ENCODE measurements at places on chromosomes 13 and 19. TPM values are rescaled to one million over a fixed set of nuclear protein-coding genes. Genes with fewer than 3 reads are reported as not detected.

The GALP gene
- polyA plus RNA-seq, result not detected

The MBD3L3 gene
- not detected for polyA plus RNA-seq

The PNMA8C gene
- not detected for polyA plus RNA-seq

GRCh38 chr19:14111486-14111885 is 6.1 kb downstream of the PRKACA start:
- H3K4me3 ChIP-seq, result no peak overlapping the region
- peaks cover 28% of the 10 kb centered on the region for H3K4me1 ChIP-seq
- DNase-seq, result no peak
- no peak overlapping the region for H3K27ac ChIP-seq
- H3K36me3 ChIP-seq, result no peaks in the 10 kb centered on the region

GRCh38 chr13:97880311-97880675 is 73.2 kb upstream of the IPO5 start:
- no peaks in the 10 kb centered on the region for H3K4me1 ChIP-seq
- no peaks in the 10 kb centered on the region for H3K36me3 ChIP-seq
- H3K27ac ChIP-seq, result no peak overlapping the region

- peaks cover 12% of the 10 kb centered on the region for H3K36me3 ChIP-seq
- H3K27me3 ChIP-seq, result peaks cover 11% of the 10 kb centered on the region
- H3K4me3 ChIP-seq, result peak overlapping the region; percentile 65
- H3K27ac ChIP-seq, result peak overlapping the region; percentile 42
- no peak for DNase-seq
- peaks cover 20% of the 10 kb centered on the region for H3K4me1 ChIP-seq
These were observed 1.3 kb upstream of the ZNF181 start for GRCh38 chr19:34732612-34733211.

GRCh38 chr19:18097217-18097992 is at the start of gene MAST3:
MAST3 (plus strand) TSS chr19:18097778; CDS start chr19:18097793, 15 bp downstream.
- peak within 1 kb of the TSS; percentile 95 for H3K27ac ChIP-seq
- no peaks in the 10 kb centered on the region for H3K36me3 ChIP-seq
- DNase-seq, result peak; percentile 92
- peak within 1 kb of the TSS; percentile 98 for H3K4me3 ChIP-seq
- H3K27me3 ChIP-seq, result no peaks in the 10 kb centered on the region
